ENCODE measurements at places on chromosomes 11 and 22.

- peaks cover 4% of the 10 kb centered on the region for H3K27me3 ChIP-seq
- no peak for DNase-seq
- no peak overlapping the region for H3K4me3 ChIP-seq
- no peaks in the 10 kb centered on the region for H3K36me3 ChIP-seq
Measured at GRCh38 chr22:43209523-43209890, 22.6 kb upstream of the TTLL12 start.

DNA sequence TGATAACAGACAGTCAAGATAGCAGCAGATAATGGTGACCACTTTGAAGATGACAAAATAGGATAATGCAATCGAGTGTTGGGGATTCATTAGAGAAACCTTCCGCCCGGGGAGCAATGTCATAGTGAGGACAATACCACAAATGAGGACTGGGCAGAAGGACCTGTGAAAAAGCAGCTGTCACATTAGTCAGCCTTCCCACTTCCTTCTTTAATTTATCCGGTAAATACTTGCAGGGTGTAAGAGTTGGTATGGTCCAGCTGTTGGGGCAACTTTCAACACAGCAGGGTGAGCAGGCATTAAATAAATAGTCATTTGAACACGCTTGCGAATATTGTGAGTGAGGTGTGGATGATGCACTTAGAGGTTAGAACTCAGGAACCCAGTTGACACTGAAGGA is 132.5 kb upstream of the KIRREL3 start:
- H3K36me3 ChIP-seq: peaks cover 10% of the 10 kb centered on the region
- no peak overlapping the region for H3K27ac ChIP-seq
- H3K4me3 ChIP-seq: no peak overlapping the region
- no peak for DNase-seq

GRCh38 chr11:115450519-115450918 is 53.7 kb downstream of the CADM1 start:
- H3K4me1 ChIP-seq: peaks cover 37% of the 10 kb centered on the region
- H3K27ac ChIP-seq: no peak overlapping the region
- peaks cover 8% of the 10 kb centered on the region for H3K36me3 ChIP-seq
- H3K27me3 ChIP-seq: peaks cover 9% of the 10 kb centered on the region
- DNase-seq: no peak

GRCh38 chr22:35660291-35661127 is 12.3 kb downstream of the APOL6 start:
- H3K4me1 ChIP-seq: no peaks in the 10 kb centered on the region
- no peak overlapping the region for H3K27ac ChIP-seq
- no peak for DNase-seq
- no peak overlapping the region for H3K4me3 ChIP-seq

Data from glutamatergic neuron (in vitro differentiated cells).